ENCODE measurements at places on chromosomes 13 and 19.

GRCh38 chr13:51000061-51000460 is 90.5 kb downstream of the RNASEH2B start:
- DNase-seq: no peak

- DNase-seq: no peak
These were observed 7.6 kb downstream of the TINCR start for GRCh38 chr19:5560156-5560555.

DNA sequence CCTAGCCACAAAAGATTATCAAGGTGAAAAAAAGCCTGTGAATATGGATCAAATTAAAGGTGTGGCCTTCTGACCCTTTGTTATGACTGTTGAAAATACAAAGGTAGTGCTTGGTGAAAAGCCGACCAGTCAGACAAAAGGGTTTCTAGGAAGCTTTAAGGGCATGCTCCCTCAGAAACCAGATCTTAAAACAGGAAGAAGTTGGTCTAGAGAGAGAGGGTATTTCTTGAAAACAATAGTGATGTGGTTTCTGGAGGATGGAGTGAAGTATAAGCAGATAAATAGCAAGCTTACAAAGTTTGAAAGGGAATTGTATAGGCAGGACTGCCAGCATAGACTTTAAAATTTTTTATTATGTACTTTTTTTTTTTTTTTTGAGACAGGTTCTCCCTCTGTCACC is 5.0 kb upstream of the EID2 start:
- no peak for DNase-seq

DNA sequence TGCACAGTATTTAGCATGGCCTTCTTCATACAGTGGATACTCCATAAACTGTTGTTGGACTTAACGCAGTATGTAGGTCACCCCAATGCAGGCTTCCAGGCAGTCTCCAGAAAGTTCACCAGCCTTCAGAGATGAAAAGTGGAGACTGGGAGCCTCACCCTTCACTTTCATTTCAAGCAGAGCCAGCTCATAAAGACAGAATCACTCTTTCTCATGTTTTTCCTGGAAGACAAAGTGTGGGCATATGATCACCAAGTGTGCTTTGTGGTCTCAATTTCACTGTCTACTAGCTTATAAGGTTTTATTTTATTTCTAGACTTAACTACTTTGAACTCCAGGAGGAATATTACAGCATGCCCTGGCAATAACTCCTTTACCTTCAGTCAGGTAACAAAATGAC is 26.3 kb upstream of the TNFSF11 start:
- no peak for DNase-seq

DNA sequence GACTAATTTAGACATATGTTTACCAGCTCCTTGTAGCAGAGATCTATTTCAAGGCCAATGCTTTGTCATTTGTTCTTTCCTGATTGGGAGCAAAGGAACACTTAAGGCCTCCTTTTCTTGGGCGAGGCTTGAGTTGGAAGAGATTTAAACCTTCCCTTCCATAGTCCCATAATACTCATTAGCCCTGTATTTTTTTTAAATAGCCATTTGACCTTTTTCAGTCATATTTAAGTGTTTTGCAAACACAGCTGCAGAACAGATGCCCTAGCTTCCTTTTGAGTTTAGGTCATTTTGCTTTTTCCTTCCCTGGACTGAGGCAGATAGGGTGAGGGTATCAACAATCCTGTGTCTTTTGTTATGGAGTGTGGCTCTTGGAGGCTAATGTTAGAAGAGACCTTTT is 198.3 kb downstream of the NBEA start:
- no peak for DNase-seq

GRCh38 chr13:112249644-112250610 is 126.2 kb upstream of the SPACA7 start:
- no peak for DNase-seq

- no peak for DNase-seq
These were observed 19.2 kb downstream of the PIN1 start for GRCh38 chr19:9854282-9854846.

- DNase-seq: no peak
These were observed 5.0 kb downstream of the XRCC1 start for GRCh38 chr19:43570174-43570791.

Data from prostate gland (tissue), 2 donors.